Keratinocyte (primary cell): ENCODE measurements at places on chromosomes 1 and 21. TPM values are rescaled to one million over a fixed set of nuclear protein-coding genes. Genes with fewer than 3 reads are reported as not detected.
A peak's percentile ranks its signal among the peaks of the same experiment; 100 is the strongest.

ZNF436 gene
- polyA plus RNA-seq = 8.9 to 12.6 TPM (median 11.6 TPM) in 3 replicates

SLX9 gene
- 18.5 to 26.8 TPM (median 21.8 TPM) in 3 replicates for polyA plus RNA-seq

CAMK1G gene
- 0.02 TPM in 1 of 3 replicates, not detected in the others for polyA plus RNA-seq

DNM3 gene
- polyA plus RNA-seq = 1.6 to 2.0 TPM (median 1.9 TPM) in 3 replicates

TRNP1 gene
- 130 to 166 TPM (median 164 TPM) in 3 replicates for polyA plus RNA-seq

BOLA1 gene
- 9.5 to 15.4 TPM (median 13.8 TPM) in 3 replicates for polyA plus RNA-seq

LEMD1 gene
- polyA plus RNA-seq = 0.91 to 3.4 TPM (median 1.9 TPM) in 3 replicates

FYB2 gene
- polyA plus RNA-seq = not detected in 3 replicates

CELA3B gene
- polyA plus RNA-seq = not detected in 3 replicates

F3 gene
- 962 to 1,634 TPM (median 1,409 TPM) in 3 replicates for polyA plus RNA-seq

PADI4 gene
- 0.03 to 0.32 TPM (median 0.05 TPM) in 3 replicates for polyA plus RNA-seq

DNA sequence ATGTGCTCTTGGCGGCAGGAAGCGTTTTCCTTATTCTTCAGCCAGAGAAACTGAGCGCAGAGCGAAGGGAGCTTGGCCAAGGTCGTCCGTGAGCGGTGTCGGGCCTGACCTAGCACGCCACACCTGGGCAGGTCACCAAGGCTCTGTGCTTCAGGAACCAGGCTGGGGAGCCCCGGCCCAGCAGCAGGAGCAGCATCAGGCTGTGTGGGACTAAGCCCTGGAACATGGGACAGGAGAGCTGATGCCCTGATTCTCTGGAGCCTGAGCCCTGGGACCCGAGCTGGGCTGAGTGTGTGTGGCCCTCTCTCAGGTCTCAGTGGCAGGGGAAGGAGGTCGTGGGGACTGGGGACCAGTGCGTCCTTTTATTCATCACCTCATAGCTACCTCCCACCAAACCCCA, 65.2 kb upstream of the ABCG1 start:
- DNase-seq = no peak

- no peak for DNase-seq
Observed at GRCh38 chr1:221032637-221033280, 153.5 kb downstream of the HLX start.

DNA sequence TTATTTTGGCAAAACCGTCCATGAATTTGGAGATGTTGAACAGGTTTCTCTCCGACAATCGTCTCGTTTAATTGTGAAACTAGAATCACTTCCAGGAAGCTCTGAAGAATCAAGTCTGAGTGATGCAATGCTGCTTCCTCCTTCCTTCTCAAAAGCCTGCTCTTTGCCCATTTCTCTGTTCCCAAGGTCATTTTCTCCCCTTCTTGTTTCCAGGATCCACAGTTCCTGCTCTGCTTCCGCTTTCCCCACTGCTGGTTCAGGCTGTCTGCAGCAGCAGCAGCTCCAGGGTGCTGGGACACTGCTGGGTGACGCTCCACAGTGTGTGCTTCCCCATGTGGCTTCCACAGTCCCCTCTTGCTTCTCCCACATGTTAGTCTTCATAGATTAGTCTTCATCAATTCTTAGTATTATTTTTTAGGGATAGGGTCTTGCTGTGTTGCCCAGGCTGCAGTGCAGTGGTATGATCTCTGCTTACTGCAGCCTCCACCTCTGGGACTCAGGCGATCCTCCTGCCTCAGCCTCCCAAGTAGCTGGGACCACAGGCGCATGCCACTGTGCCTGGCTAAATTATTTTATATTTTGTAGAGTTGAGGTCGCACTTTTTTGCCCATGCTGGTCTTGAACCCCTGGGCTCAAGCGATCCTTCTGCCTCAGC, 156.2 kb downstream of the DYRK1A start:
- DNase-seq = no peak

DNA sequence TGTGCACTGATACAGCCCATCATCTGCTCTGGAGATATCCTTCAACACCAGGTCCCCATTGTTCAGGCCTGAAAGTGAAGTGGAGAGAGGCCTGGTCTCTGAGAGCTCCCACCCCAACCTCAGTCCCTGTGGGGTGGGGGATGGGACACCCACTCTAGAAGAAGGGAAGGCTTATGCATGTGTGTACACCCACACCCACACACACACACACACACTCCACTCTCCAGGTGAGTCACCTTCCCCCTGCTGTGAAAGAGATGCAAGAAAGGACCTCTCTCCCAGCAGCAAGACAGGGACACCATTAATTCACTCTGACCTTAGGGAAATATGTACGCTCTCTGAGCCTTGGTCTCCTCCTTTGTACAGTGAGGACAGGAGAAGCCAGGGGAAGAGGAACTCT, 5.9 kb downstream of the VSIG8 start:
- DNase-seq = no peak

DNA sequence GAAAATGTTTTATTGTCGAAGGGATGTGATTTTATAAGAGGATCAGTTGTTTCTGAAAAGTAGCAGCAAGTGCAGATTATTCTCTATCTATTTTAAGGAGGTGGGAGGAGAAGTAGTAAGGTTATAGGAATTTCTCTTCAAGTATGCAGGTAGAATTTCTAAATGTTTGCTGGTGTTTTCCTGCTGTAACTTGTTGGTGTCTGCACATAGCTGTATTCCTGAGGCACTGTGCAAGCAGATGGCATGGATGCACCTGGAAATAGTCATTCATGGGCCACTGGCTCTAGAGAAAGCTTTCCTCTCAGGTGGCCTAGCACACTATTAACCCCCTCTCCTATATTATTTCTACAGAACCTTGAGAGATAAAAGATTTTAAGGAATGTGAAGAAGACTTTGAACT, 30.3 kb upstream of the PODN start:
- DNase-seq = no peak

- DNase-seq = no peak
Observed at GRCh38 chr1:95255826-95256225, 21.8 kb downstream of the RWDD3 start.

DNA sequence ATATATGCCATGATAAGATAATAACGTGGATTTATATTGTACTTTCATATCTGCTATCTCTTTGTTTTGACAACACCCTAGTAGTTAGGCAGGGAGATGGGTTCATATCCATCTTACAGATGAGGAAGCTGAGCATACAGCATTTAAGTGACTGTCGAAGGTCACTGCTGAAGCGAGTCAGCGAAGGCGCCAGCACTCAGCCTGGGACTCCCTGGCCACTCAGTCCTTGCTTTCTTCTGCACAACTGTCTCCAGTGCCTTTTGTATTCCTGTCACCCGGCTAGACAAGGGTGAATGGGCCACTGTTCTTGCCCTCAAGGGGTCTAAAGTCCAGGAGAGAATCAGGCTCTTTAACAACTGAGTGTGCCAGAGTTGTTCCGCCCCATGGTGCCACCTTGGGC, 3.1 kb downstream of the ARHGEF10L start:
- DNase-seq = no peak

DNA sequence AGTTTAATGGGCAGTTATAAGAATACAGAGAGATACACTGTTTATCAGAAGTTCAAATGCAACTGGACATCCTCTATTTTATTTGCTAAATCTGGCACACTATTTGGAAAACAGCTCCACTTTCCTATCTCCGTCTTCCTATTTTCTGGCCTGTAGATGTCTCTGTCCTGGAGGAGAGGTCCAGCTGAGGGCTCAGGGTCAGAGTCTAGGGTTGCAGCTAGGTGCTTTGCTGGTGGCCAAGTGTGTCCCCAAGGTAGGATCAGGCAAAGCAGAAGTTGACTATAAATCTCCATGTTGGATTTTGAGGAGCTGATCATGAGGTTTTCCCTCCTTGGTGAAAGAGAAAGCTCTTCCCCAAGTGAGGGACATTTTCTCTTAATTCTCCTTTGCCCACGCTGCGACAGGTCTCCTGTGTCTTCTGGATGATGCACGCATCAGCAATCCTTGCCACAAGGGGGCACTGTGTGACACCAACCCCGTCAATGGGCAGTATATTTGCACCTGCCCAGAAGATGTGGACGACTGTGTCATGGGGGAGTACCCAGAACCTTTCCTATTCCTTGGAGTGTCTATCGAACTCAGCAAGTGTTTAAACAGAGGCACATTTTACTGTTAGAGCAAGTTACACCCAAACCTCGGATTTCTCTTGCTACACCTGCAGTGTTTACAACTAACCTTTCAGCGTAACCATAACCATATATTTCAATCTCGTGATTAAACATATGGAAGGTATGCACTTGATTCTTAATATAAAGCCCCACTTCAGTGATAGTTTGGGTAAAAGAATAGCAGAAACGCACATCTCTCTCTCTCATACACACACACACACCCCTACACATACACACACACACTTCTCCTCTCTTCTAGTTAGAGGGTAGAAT, 10.2 kb downstream of the ADAM30 start:
- no peak for DNase-seq

GRCh38 chr1:165536016-165536415, 7.8 kb upstream of the LRRC52 start:
- no peak for DNase-seq

DNA sequence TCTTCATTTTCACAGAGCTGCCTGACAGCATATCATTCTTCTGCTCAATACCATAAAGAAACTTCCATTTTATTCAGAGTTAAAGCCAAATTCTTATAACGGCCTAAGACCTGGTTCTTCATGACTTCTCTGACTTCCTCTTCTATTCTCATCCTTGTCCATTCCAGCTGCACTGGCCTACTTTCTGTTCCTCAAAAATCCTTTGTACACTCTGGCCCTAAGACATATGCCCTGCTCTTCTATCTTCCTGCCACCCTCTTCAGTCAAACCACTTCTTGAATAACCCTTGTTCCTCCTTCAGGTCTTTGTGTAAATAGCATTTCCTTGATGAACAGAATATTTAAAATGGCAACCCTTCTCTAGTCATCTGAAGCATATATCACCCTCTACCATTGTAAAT, 1338.7 kb upstream of the ADGRL2 start:
- no peak for DNase-seq

- no peak for DNase-seq
Observed at GRCh38 chr1:25765923-25766589, 33.9 kb upstream of the SELENON start.

- no peak for DNase-seq
Observed at GRCh38 chr1:237367758-237368157, 325.8 kb downstream of the RYR2 start.

DNA sequence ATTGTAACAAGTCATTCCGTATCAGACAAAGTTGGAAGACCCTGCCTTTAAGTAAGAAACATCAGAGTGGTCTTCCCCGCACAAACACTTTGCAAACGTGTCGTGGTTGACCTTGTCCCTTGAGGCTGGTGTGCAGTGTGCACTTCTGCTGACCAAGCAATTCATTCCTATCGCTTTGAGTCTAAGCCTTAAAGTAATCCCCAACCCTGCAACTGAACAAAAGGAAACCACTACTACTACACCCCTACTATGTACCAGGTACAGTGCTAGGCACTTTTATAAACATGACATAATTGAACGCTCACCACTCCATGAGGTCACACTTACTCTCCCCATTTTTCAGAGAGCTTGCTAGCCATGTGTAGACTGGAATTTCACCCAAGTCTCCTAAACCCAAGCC, 10.6 kb downstream of the ITPKB start:
- no peak for DNase-seq

DNA sequence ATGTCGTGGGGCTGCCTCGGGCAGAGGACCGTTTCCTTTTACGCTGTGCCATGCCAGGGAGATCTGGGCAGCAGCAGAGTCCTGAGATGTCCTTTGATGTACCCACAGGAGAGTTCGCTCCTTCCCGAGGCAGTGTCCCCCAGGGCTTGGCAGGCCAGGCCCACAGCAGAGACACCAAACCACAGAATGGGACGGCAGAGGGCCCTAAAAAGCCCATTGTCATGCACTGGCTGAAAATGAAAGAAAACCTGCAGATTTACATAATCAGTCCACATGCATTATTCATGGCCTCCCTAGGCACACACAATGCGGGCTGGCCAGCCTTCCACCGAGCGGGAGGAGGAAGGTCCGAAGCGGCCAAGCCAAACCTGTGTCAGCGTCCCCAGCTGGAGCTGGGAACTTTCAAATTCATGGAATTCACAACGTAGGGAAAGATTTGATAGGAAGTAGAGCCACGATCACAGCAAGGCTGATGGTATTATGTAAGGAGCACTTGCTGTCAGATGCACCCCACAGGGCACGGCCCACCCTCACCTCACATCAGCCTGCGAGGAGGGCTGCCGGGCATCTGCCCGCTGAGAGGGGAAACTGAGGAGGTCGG, 25.3 kb upstream of the EFHD2 start:
- no peak for DNase-seq

DNA sequence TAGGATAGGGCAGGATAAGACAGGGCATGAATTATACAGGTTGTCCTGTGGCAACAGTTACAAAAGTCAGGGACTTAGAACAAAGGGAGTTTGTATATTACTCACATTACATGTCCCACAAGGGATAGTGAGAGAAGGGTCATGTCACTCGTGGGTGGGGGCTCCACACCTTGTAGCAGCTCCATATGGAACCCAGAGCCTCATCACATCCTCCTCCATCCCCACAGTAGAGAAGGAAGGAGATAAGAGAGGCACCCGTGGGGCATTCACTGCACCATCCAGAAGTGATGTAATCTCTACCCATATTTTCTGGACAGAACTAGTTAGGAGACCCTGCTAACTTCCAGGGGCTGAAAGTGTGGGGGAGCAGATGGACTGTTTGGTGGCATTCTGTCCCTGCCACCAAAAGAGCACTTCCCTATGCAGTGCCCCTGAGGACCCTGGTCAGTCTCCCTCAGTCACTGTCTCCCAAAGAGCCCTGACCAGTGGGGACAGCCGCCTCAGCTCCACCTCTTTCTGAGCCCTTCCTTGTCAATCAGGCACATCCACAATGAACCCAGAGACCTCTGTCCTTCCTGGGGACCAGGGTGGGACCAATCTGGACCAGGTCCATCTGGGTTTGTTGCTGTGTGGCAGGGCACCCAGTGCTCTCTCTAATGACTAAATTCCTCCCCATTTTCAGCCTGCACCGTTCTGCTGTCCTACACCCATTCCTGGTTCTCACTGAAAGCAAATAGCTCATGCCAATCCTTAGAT, 154.8 kb upstream of the ETV3 start:
- DNase-seq = no peak

DNA sequence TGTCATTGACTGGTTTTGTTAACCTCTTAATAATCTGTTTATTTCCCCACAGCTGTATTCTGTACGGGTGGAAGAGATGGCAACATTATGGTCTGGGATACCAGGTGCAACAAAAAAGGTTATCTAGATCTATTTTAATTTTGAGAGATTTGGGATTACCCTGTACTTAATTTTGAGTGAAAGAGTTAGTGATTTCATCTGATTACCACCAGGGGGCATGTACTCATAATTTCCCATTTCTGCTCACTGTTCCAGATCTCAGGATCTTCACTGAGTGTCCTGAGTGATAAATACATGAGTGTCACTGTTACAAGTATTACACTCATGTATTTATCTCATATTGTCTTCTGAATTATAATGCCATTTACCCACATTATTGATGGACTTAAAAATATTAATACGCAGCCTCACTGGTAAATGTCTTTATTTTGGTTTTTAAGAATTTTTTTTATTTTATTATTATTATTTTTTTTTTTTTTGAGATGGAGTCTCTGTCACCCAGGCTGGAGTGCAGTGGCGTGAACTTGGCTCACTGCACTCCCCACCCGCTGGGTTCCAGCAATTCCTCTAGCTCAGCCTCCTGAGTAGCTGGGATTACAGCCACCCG, 27.4 kb downstream of the DTL start:
- peak; percentile 32 for DNase-seq

DNA sequence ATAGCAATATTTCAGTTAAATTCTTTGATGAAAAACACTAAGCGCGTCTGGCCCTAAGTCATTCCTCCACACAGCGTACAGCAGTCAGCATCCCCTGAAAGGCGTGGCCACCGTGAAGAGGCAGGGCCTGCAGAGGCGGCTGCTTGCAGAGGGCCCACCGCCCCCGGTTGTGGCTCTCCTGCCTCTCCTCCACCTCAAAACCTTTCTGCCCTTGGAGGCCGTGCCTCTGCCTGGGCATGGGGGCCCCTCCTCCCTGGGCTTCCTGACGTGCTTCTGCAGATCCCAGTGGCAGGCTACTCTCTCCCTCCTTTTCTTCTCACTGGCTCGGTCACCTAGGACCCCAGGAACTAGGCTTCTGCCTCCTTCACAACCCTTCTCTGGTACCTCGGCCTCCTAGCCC, 16.2 kb downstream of the CLSTN1 start:
- no peak for DNase-seq
